ENCODE measurements at places on chromosomes 7 and 10. TPM values are rescaled to one million over a fixed set of nuclear protein-coding genes. Genes with fewer than 3 reads are reported as not detected.

- no peak for DNase-seq
- peaks cover 37% of the 10 kb centered on the region for H3K27me3 ChIP-seq
- H3K4me3 ChIP-seq: no peak overlapping the region
- H3K27ac ChIP-seq: no peak overlapping the region
- no peaks in the 10 kb centered on the region for H3K36me3 ChIP-seq
These were observed 1.4 kb downstream of the TCERG1L start for GRCh38 chr10:131310142-131310541.

DNA sequence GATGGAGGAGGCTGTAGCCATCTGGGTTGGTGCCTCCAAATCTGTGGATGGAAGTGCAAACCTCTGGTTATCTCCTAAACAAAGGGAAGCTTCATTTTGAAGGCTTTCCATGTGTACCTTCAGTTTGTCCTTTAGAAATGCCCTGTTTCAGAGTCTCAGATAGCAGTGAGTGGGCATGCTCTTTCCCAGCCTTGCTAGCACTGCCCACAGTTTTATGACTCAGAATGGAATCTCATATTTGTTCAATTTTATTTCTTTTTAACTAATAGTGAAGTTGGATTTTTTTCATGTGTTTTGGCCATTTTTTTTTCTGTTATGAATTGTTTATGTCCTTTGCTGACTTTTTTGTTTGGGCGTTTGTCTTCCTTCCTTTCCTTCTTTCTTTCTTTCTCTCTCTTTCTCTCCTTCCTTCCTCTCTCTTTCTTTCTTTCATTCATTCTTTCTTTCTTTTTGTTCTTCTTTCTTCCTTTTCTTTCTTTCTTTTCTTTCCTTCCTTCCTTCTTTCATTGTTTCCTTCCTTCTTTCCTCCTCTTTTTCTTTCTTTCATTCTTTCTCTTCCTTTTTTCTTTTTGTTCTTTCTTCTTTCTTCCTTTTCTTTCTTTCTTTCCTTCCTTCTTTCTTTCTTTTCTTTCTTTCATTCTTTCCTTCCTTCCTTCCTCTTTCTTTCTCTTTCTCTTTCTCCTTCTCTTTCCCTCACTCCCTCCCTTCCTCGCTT, 25.6 kb downstream of the PRF1 start:
- peak overlapping the region; percentile 78 for H3K27ac ChIP-seq
- H3K27me3 ChIP-seq: no peaks in the 10 kb centered on the region
- H3K4me3 ChIP-seq: peak overlapping the region; percentile 32
- peaks cover 56% of the 10 kb centered on the region for H3K4me1 ChIP-seq
- DNase-seq: no peak

DNA sequence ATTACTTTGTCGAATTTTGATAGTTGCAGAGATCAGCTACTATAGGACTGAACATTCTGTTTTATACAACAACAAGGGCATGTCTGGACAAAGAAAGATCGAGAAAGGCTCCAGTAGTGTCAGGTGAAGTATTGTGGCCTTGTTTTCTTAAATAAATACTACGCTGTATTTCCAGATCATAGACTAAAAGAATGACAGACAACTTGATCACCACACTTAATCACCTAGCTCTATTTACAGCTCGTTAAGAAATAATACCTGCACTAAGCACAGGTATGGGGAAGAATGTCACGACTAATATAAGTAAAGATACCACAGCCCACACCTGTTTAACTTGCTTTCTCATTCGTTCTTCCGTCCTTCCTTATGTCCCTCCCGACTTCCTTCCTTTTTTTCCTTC, 269.2 kb downstream of the HGF start:
- no peak overlapping the region for H3K4me3 ChIP-seq
- no peak overlapping the region for H3K27ac ChIP-seq
- no peak for DNase-seq
- no peaks in the 10 kb centered on the region for H3K27me3 ChIP-seq
- no peaks in the 10 kb centered on the region for H3K36me3 ChIP-seq

Gene CNTNAP2
- total RNA-seq: not detected

Gene CHRM2
- total RNA-seq: not detected

DNA sequence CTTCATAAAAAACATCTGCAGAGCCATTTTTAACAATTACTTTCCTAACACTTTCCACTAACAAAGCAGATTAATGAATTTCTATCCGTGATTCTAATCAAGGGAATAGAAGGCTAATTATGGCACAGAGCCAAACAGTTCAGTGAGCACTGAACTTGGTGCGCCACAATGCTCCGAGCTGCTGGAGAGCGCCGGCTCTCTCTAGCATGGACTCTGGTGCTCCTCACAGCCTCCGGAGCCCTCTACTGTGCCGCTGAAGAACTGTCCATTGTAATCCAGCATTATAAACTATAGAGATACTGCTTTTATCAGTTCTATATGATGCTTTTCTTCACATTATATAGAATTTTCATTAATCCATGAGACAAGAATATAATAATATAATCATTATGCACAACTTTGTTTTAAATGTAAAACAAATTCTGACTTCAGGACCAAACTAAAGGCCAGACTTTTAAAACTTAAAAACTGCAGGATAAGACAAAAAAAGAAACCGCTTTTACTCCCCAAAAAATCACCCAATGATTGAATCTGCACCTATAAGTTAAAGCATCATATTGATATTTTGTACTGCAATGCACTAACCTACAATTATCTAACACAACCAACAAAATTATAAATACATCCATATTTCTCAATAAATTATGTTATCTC, 123.6 kb downstream of the RNF32 start:
- peaks cover 21% of the 10 kb centered on the region for H3K36me3 ChIP-seq
- DNase-seq: no peak
- H3K27ac ChIP-seq: no peak overlapping the region
- no peak overlapping the region for H3K4me3 ChIP-seq
- no peaks in the 10 kb centered on the region for H3K27me3 ChIP-seq
- peaks cover 1% of the 10 kb centered on the region for H3K4me1 ChIP-seq

- peaks cover 12% of the 10 kb centered on the region for H3K4me1 ChIP-seq
- H3K27ac ChIP-seq: no peak overlapping the region
- H3K36me3 ChIP-seq: peaks cover 51% of the 10 kb centered on the region
- H3K4me3 ChIP-seq: no peak overlapping the region
- no peak for DNase-seq
These were observed 22.1 kb downstream of the NCAPG2 start for GRCh38 chr7:158682456-158682855.

GRCh38 chr10:43253461-43254198, 13.2 kb downstream of the RASGEF1A start:
- no peak overlapping the region for H3K4me3 ChIP-seq
- H3K4me1 ChIP-seq: peaks cover 8% of the 10 kb centered on the region
- H3K27me3 ChIP-seq: no peaks in the 10 kb centered on the region
- no peak overlapping the region for H3K27ac ChIP-seq

DNA sequence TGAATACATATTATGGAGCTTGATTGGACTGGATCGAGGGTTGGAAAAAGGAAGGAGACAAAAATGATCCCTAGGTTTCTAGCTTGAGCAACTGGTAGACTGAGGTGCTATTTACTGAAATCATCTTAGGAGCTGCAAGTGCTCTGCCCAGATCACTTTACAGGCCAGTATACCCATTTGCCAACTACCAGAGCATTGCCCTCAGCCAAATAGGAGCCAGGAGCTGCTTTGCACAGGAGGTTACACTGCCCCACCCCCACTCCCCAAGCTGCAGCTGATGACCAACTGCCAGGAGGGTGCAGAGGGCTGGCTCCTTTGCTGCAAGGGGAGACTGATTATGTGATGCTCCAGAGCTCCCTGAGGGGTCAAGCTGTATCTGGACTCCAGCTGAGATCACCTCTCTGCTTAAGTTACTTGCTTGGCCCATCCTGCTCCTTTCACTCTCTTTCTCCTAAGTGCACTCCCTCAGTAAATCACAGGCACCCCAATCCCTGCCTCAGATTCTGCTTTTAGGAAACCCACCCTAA, 275.4 kb downstream of the ZEB1 start:
- H3K4me1 ChIP-seq: no peaks in the 10 kb centered on the region
- DNase-seq: no peak
- no peaks in the 10 kb centered on the region for H3K36me3 ChIP-seq
- no peak overlapping the region for H3K27ac ChIP-seq
- H3K4me3 ChIP-seq: no peak overlapping the region

- H3K4me1 ChIP-seq: no peaks in the 10 kb centered on the region
- DNase-seq: no peak
- H3K36me3 ChIP-seq: no peaks in the 10 kb centered on the region
- no peaks in the 10 kb centered on the region for H3K27me3 ChIP-seq
- H3K27ac ChIP-seq: no peak overlapping the region
- no peak overlapping the region for H3K4me3 ChIP-seq
These were observed 53.1 kb downstream of the TEX36 start for GRCh38 chr10:125629758-125630376.

Gene ACBD7
- 8.1 TPM for total RNA-seq

GRCh38 chr10:60346661-60347060, 43.0 kb downstream of the ANK3 start:
- H3K4me3 ChIP-seq: no peak overlapping the region
- H3K27ac ChIP-seq: no peak overlapping the region
- no peaks in the 10 kb centered on the region for H3K36me3 ChIP-seq
- H3K27me3 ChIP-seq: no peaks in the 10 kb centered on the region
- DNase-seq: no peak
- no peaks in the 10 kb centered on the region for H3K4me1 ChIP-seq

Gene ERVW-1
- not detected for total RNA-seq

GRCh38 chr10:90023950-90024349, 322.6 kb downstream of the KIF20B start:
- H3K27ac ChIP-seq: no peak overlapping the region
- H3K4me1 ChIP-seq: no peaks in the 10 kb centered on the region
- no peak overlapping the region for H3K4me3 ChIP-seq
- no peaks in the 10 kb centered on the region for H3K36me3 ChIP-seq
- no peak for DNase-seq
- H3K27me3 ChIP-seq: peaks cover 4% of the 10 kb centered on the region

Gene PLXNA4
- 23.3 TPM for total RNA-seq

DNA sequence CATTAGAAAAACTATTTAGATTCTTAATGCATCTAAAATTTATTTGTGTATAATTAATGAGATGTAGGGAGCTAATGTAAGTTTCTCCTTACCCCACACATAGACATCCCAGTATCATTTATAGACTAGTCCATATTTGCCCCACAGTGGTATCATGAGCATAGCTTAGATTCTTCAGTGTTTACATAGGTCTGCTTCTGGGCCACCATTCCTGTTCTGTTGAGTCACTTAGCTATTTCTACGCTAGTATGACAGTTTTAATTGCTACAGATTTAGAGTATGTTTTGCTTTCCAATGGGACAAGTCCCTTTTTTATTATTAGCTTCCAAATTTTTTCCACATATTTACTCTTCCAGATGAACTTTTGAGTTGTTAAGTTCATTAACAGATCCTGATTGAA, 69.4 kb downstream of the MCMBP start:
- peaks cover 14% of the 10 kb centered on the region for H3K36me3 ChIP-seq
- no peak overlapping the region for H3K4me3 ChIP-seq
- no peak overlapping the region for H3K27ac ChIP-seq
- no peaks in the 10 kb centered on the region for H3K27me3 ChIP-seq

Gene NRCAM
- total RNA-seq: 0.12 TPM

DNA sequence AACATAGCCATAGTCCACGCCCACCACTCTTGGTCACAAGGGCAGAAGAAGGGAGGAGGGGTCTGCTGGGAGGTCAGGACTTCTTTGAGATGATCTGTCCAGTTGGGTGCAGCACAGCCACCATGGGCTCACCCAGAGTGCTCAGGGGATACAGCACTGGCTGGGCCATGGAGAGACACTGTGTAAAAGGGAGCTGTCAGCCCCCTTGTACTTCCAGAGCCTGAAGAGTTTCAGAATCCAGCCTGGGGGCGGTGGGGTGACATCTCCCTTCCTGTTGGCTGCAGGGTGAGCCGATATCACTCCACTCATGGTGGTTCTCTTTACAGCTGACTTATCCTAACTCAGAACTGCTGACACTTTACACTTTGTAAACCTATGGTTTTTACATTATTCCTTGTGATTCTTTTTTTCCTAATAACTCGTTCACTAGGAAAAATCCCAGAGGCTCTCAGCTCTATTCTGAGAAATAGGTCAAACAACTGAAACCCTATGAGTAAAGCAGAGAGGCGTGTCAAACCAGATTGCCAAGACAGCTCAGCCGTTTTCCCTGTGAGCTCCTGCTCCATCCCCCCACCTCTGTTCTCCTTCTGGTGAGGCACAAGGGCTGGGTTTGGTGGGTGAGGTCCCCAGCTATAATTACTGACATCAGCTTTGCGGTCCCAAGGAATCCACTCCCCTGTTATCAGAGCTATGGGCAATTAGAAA, 3.2 kb upstream of the MRPS24 start:
- H3K36me3 ChIP-seq: peaks cover 32% of the 10 kb centered on the region
- H3K27ac ChIP-seq: no peak overlapping the region
- H3K27me3 ChIP-seq: peaks cover 2% of the 10 kb centered on the region
- peaks cover 21% of the 10 kb centered on the region for H3K4me1 ChIP-seq

GRCh38 chr7:48742079-48742798, 182.1 kb upstream of the CDC14C start:
- no peaks in the 10 kb centered on the region for H3K27me3 ChIP-seq
- H3K27ac ChIP-seq: no peak overlapping the region
- no peaks in the 10 kb centered on the region for H3K4me1 ChIP-seq
- no peak for DNase-seq
- no peaks in the 10 kb centered on the region for H3K36me3 ChIP-seq

DNA sequence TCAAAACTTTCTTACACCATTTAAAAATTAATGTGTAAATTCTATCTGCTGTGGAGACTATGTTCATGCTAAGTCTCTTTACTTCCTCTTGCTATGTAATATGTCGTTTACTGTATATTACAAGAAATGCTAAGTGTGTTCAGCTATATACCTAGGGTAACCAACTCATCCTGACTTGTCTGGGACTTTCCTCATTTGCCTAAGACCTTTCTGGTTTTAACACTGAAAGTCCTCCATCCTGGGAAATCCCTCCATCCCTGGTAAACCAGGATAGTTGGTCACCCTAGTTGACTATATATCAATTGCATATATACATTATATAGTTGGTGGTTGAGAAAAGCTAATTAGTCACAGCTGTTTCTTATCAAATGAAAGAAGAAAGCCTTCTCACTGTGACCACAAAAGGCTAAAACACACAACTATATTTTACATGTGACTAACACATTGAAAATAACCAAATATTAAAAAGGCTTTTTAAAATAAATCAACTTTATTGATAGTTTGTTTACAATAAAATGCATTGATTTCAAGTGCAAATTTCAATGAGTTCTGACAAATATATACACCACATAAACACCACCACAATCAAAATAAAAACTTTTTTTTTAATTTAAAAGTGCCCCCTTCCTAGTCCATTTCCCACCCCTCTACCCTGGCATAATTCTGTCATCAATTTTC, 167.7 kb upstream of the INHBA start:
- peaks cover 2% of the 10 kb centered on the region for H3K36me3 ChIP-seq
- H3K27me3 ChIP-seq: peaks cover 29% of the 10 kb centered on the region
- no peak overlapping the region for H3K4me3 ChIP-seq
- H3K4me1 ChIP-seq: peaks cover 24% of the 10 kb centered on the region
- no peak overlapping the region for H3K27ac ChIP-seq

DNA sequence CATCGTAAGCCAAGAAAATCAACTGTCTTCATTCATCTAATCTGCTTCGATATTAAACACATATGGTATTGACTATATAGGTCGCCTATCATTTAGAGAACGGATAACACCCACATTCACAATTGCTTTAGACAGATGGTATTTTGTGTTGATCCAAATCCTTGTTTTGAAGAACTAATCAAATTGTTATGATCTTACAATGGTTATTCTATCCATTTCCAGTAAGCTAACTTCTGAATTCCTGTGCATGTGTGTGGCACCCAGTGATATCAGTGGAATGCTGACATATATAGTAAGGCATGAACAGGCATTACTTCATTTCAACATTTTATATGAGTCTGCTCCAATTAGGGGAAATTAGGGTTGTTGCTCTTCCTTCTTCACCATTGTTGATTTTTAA, 98.8 kb downstream of the SEMA3E start:
- no peaks in the 10 kb centered on the region for H3K4me1 ChIP-seq
- no peak overlapping the region for H3K4me3 ChIP-seq
- no peak for DNase-seq
- H3K27me3 ChIP-seq: no peaks in the 10 kb centered on the region
- no peak overlapping the region for H3K27ac ChIP-seq

- H3K4me1 ChIP-seq: peaks cover under 1% of the 10 kb centered on the region
- H3K36me3 ChIP-seq: no peaks in the 10 kb centered on the region
- H3K27me3 ChIP-seq: no peaks in the 10 kb centered on the region
These were observed 69.4 kb upstream of the PIP4K2A start for GRCh38 chr10:22783807-22784206.
